EH (cell line): ENCODE measurements at places on chromosomes 4 and X.
A peak's percentile ranks its signal among the peaks of the same experiment; 100 is the strongest.

DNA sequence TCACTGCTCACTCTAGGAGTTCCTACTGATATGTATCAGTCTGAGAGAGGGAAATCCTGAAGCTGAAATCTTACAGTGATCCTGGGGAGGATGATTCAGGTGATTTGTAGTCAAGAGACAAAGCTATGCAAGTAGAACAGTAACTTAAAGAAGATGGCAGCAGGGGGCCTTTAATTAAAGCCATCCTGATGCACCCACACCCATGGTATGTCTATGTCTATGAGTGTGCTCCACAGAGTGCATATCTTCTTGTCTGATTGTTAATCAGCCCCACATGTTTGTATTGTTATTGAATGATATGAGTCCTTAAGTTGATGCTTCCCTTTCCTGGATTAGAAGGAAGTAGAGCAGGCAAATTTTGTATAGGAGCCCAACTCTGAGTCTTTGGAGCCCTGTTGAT, 78.8 kb downstream of the NHS start:
- peak; percentile 15 for DNase-seq

DNA sequence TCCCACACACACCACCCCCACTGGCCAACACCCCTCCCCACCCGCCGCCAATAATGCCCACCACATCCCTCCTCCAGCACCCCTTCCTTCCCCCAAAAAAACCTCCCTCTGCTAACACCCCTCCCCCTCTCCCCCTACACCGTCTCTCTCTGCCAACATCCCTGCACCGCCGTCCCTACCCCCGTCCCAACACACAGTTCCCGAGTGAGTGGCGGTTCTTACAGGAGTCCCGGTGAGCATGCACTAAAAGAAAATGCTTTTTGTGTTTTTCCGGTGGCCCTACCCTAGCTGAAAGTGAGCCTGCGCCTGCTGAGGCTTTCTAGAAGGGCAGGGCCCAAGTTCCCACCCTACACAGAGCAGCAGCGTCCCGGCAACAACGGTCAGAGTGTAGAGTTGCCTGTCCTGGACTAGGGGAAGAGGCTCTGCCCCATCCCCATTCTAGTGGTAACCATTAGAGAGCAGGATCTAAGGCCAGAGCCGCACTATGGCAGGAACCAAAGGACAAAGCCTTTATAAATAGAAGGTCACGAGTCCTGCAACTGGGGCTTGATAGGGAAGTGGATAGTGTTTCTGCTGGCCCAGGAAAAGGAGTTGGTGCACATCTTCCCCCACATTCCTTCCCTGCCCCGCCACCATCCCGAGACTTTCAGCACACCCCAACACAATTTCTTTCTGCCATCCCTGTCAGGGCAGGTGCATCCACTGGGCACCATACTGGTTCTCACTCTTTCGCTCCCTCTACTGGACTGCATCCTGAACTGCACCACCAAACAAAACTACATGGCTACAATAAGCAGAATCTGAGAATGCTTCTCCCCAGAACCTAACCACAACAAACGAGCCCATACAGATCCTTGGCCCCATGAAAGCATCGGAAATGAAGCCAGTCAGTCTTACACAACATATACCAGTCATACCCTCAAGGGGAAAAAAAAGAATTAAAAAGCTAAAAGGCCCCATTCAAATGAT, 78.1 kb upstream of the PAGE3 start:
- peak; percentile 23 for DNase-seq

GRCh38 chr4:76238236-76238635, 13.3 kb upstream of the FAM47E start:
- no peak for DNase-seq

DNA sequence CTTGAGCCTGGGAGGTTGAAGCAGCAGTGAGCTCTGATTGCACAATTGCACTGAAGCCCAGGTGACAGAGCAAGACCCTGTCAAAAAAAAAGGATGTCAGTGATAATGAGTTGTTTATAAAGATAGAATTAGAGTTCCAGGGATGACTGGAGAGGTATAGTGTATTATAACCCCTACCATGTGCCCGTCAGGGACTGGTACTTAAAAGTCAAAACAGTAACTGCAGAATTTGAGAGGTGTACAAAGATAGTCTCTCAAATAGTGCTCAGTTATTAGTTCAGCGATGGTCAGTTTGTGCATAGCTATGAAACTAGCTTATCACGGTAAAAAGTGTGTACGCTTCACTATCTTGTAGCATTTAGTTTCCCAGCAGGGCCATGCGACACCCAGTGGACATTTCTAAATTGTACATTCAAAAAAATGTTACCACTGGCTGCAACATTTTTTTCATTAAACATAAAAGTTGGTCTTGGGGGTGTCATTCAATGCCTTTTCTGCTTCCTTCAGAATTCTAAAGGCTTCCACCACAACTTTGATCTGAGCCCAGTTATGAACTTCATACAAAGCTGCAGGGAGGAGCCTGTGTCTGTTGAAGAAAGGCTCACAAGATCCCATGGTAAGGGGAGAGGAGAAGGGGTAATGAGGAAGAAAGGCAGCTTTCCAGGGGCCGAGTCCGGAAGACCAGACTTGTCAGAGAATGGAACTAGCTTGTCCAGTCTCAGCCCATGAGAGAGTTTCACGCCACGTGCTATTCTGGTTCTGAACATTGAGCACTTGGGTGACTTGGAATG, 9.2 kb upstream of the GYG2 start:
- peak; percentile 39 for DNase-seq

GRCh38 chr4:154491341-154492271, at the start of gene DCHS2:
DCHS2 (minus strand) TSS chr4:154491799; CDS start chr4:154491355, 444 bp downstream.
- peak; percentile 17 for DNase-seq

- DNase-seq, result no peak
These were observed 9.2 kb upstream of the RNF150 start for GRCh38 chr4:141142423-141142822.

DNA sequence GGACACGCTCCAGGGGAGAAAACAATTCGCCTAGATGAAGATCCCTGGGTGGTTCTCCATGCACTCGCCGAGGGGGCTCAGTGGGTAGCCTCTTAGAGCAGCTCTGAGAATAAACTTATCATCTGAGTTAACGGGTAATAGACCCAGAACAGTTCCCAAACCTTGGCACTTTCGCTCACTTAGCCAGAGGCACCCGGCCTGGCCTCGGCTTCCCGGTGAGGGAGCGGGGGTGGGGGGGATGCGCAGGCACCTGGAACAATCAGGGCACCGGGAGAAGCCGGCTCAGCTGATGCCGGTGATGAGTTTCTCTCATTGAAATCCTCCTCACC, 405 bp upstream of the ZAR1 start:
- DNase-seq, result no peak

DNA sequence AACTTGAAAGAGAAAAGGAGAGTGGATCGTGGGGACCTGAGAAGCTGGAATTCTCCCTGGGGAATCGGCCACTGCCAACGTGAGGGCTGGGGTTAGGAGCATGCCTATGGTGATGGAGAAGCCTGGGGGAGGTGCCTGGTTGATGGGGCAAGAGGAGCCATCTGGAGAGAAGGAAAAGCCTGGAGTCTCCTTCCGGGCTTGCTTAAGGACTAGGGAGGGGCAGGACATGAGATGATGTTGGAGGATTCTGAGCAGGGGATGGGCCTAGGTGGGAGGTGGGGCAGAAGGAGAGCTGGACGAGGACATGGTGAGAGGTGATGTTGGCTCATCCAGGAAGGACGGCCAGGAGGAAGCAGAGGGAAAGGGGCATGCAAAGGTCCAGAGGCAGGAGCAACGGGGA, 35.0 kb upstream of the GYG2 start:
- DNase-seq, result no peak
